Activated CD8-positive, alpha-beta memory T cell treated with anti-CD3 and anti-CD28 coated beads for 48 hours (primary cell): ENCODE measurements at places on chromosomes 3 and 15.

GRCh38 chr3:171828902-171829770 is 14.0 kb upstream of the TMEM212 start:
- no peak for DNase-seq

- no peak for DNase-seq
These were observed 214.8 kb downstream of the ZMAT3 start for GRCh38 chr3:178856804-178857203.

DNA sequence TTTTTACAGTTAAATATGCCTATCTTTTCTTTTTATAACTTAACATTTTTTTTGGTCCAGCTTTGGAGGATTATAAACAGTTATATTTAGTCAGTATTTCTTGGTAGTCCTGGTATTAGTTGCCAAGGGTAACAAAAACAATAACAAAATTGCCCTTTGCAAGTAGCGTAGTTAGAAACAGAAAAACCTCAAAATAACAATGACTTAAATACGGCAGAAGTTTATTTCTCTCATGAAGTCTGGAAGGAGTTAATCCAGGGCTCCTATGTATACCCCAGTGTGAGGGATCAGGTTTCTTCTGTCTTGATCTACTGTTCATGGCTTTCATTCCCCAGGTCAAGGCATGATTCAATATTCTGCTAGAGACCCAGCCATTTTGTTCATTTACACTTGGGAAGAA is 14.1 kb upstream of the MYH15 start:
- DNase-seq, result no peak

GRCh38 chr3:47405820-47406761 is 25.3 kb downstream of the PTPN23 start:
- DNase-seq, result no peak

- no peak for DNase-seq
These were observed 844.3 kb downstream of the SI start for GRCh38 chr3:164233951-164234350.

DNA sequence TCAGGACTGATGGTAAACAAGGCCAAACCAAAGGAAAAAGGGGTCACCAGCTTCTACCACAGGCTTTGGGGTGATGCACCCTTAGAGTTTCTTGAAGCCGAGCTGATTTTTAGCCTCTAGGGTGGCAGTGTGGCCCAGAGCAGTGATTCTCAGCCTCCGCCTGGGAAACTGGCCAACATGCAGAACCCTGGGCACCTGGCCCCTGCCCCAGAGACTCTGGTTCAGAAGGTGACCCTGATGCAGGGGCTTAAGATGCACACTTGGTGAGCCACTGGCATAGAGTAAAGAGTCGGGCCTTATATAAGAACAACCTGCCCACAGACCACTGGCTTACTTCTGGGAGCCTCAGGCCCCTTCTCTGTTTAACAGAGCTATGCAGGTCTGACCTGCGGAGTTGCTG is 44.5 kb downstream of the SYNM start:
- DNase-seq, result no peak

GRCh38 chr15:96089405-96090058 is 241.0 kb upstream of the NR2F2 start:
- no peak for DNase-seq

- DNase-seq, result no peak
These were observed 222.5 kb upstream of the ICE2 start for GRCh38 chr15:60701261-60702019.

GRCh38 chr15:28903555-28903954 is 17.8 kb downstream of the APBA2 start:
- DNase-seq, result no peak

DNA sequence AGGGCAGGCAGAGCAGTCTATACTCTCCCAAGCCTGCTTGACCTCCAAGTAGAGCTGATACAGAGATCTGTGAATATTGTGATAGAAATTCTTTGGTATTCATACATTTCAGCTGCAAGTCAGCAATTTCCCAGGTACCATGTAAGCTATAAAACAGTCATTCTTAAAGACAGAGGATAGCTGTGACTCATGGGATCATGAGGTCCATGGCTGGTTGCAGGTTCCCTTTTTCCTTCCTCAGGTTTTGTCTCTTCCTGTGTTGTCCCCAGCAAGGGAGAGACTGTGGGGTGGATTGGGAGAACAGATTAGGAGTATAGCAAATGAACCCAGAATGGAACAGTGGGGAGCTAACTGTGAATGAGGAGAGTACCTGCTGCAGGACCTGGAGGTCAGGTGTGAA is 5.4 kb upstream of the P4HTM start:
- no peak for DNase-seq

- no peak for DNase-seq
These were observed 168.1 kb downstream of the VPS13C start for GRCh38 chr15:61892140-61892539.

DNA sequence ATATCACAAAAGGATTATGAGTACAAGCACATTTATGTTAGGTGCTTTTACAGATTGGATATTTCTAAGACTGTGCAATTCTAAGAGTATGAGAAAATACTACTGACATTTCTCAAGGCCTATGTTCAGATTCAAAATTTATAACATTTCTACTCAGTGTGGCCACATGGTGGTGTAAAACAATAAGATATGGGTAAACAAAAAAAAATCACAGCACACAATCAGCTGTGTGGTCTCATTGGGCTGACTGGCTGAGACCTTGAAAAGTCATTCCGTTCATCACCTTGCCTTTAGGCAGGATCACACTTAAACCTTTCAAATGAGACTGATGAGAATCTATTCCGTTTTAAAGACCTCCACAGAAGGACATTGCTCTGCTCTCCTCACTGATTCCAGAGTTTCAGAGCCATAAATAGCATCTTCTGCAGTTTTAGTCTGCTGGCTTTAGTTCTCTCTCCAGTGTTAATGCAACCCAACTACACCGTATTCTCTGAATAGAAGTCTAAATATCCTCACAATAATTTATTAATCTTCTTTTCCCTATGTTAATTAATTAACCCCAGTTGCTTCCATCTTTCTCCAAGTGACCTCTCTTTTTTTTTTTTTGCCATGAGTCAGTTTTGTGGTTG is 158.2 kb downstream of the SPATA16 start:
- DNase-seq, result no peak
